D721Med (cell line): ENCODE measurements at places on chromosomes 3 and 15.

- DNase-seq = peak; percentile 28
These were observed 69.7 kb upstream of the UBE3A start for GRCh38 chr15:25508369-25509002.

DNA sequence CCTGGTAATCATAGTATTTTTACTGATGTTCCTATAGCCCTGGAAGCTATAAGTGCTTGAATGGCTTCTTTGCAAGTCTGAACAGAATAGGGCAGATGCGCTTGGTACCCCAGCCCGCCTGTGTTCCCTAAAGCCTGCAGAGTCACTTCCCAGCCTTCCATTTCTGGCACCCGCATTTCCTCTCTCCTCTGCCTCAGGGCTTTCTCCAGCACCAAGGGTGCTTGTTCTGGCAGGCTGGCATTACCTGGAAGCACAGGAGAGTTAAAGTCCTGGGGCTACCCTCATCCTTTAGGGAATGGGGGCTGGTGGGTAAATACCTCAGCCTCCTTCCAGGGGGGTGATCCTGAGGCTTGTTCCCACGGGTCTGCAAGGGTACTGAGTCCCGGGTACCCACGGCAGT is 7.4 kb upstream of the CHRNA3 start:
- DNase-seq = no peak

DNA sequence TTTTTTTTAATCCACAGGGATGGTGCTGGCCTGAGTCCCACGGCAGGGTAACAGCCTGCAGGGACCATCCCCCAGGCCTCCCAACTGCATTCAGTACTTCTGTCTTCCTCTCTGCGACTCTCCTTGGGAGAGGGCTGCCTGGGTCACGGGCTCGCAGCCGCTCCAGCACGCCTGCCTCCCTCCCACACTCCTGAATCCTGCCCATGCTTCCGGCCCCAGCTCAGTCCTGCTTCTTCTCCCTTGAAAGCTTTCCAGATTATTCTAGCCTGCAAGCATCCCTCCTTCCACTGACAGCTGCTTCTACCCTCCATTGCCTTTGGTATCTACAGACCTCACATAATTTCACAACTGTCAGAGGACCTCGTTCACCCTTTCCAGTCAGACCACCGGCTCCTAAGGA is 32.4 kb downstream of the MEGF11 start:
- DNase-seq = no peak

GRCh38 chr3:17153209-17153608 is 268.5 kb downstream of the PLCL2 start:
- no peak for DNase-seq

DNA sequence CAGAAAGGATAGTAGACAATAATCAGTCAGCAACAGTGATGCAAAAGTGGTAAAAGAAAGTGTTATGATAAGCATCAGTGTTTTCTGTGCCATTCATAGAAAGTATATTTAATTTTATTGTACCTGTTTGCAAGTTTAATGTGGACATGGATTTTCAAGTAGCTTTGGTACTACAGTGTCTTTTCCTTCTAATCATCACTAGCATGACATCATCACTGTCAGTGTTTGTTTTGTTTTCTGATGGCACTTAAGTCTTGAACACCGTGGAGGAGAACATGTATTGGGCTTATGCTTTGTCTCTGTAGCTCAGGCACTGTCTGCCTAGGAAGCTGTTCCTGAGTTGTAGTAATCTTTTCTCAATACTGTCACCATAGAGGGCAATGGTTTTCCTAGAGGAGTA is 41.9 kb downstream of the SETD5 start:
- no peak for DNase-seq

DNA sequence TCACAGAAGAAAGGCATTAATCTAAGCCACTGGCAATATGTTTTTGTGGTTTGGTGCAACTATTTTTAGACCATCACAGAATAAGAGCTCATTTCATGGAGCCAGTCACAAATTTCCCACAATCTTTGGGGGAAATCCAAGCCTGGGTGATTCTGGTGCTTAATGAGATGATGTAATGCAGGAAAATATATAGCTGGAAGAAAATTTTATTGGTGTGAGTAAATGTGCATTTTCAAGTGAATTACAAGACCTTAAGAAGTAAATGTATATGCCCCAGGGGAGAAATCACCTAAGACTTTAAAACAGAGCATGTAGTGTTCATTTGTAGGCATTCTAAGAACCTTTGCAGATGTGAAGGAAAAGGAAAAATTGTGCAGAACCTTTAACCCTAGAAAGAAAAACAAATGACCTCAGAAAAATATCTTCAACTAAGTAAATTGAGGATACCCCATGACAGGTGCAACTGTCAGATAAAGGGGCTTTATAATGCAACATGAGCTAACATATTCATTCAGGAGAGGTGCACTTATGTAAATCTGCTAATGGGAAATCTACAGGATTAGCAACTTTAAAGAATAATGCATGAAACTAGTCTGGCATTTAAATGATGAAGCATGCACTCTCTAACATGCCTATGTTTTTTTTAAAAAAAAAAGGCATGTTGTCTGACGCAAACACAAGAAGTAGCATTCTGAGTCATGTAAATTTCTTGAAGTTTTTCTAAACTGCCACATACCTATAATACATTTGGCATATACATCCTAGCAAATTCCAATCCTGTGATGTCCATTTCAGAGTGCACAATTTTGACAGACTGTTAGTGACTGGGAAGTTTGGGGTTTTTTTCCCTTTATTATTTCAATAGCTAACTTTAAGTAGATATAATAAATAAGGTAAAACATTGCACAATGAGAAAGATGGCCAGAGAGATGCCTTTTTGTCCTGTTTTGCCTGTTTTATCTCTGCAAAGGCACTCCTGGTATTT is 105.1 kb downstream of the MEX3B start:
- DNase-seq = no peak
